ENCODE measurements at places on chromosomes 1 and 21. TPM values are rescaled to one million over a fixed set of nuclear protein-coding genes. Genes with fewer than 3 reads are reported as not detected.

DNA sequence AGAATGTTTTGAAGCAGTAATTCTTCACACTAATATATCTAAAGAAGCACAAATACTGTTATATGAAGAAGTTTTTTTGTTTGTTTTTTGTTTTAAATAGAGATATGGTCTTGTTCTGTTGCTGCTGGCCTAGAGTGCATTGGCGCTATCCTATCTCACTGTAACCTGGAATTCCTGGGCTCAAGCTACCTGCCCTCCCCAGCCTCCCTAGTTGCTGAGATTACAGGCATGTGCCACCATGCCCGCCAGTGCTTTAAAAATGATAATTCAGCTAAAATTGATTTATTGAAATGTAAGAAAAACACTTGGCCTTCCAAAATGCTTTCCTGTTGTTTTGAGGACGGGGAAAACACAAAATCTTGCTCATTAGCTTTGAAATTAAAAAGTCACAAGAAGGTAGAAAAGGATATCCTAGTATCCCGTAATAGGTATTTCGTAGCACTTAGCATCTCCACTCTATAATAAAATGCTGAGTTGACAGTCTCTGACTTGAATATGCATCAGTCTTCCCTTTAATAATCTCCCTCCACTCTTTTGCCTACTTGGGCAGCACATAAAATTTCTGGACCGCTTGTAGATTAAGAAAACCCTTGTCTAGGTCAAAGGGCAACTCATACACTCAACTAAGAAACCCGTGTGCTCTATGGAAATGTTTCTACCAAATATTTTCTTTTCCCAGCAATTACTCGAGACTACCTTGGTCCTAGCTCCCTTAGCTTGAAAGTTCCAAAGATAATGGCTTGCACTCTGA is 1.3 kb downstream of the SCYL3 start:
- H3K27me3 ChIP-seq = no peaks in the 10 kb centered on the region
- peaks cover 16% of the 10 kb centered on the region for H3K36me3 ChIP-seq
- peak overlapping the region; percentile 93 for H3K27ac ChIP-seq
- H3K4me1 ChIP-seq = peaks cover 44% of the 10 kb centered on the region
- H3K4me3 ChIP-seq = peak overlapping the region; percentile 70
- DNase-seq = no peak

The MFAP2 gene
- total RNA-seq = not detected

- no peak overlapping the region for H3K4me3 ChIP-seq
- no peaks in the 10 kb centered on the region for H3K36me3 ChIP-seq
- no peak overlapping the region for H3K27ac ChIP-seq
- no peaks in the 10 kb centered on the region for H3K27me3 ChIP-seq
- H3K4me1 ChIP-seq = no peaks in the 10 kb centered on the region
Observed at GRCh38 chr1:48051466-48052126, 54.4 kb upstream of the TRABD2B start.

The C4BPA gene
- total RNA-seq = not detected
